ENCODE measurements at places on chromosomes 3 and 15.
A peak's percentile ranks its signal among the peaks of the same experiment; 100 is the strongest.

- DNase-seq, result no peak
These were observed 70.7 kb downstream of the SLC12A8 start for GRCh38 chr3:125141596-125142419.

GRCh38 chr15:91866971-91867372, 13.5 kb downstream of the SLCO3A1 start:
- DNase-seq, result no peak

DNA sequence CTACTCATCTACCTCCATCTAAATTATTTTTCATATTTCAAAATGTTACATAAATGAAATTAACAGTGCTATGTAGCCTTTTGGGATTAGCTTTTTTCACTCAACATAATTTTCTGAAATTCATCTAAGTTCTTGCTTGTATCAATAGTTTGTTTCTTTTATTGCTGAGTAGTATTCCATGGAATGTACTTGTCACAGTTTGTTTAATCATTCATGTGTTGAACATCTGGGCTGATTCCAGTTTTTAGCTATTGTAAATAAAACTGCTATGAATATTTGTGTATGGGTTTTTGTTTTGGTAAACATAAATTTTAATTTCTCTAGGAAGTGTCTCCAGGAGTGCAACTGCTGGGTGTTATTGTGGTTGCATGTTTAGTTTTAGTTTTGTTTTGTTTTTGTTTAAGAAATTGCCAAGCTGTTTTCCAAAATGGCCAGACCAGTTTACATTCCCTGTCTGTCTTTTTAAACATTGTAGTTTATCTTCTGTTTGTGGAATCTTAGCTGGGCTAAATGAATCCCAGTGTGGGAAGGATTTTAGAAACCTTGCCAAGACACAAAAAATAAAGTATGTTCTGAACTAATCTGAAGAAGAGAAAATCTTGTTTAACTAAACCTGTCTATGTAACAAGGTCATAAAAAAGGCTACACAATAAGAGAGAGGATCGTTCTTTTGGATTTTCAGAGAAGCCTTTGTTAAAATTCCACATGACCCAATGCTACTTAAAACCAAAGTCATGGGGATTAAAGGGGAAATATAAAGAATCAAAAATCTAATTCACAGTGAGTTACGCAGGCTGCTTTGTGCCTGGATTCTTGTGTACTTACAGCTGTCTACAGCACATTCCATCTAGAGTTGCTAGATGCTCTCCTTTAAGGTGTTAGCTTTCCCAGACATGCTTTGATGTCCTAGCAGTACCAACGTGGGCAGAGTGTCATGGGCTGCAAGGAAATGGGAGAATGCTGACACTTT, 129.2 kb upstream of the SUCLG2 start:
- DNase-seq, result no peak

- peak; percentile 86 for DNase-seq
These were observed 41.2 kb downstream of the CCDC12 start for GRCh38 chr3:46935168-46935858.

- DNase-seq, result no peak
These were observed at the start of gene TWF2 for GRCh38 chr3:52238761-52239701. Gene TWF2, minus strand, starts transcription at chr3:52239158. Its CDS starts 142 bp downstream, at chr3:52239016.

- no peak for DNase-seq
These were observed 4.3 kb downstream of the CD276 start for GRCh38 chr15:73688455-73688854.

- no peak for DNase-seq
These were observed 12.9 kb downstream of the AMOTL2 start for GRCh38 chr3:134361162-134361835.

GRCh38 chr3:114323546-114324254, 29.9 kb downstream of the TIGIT start:
- no peak for DNase-seq

- no peak for DNase-seq
These were observed 2.1 kb upstream of the FBXL22 start for GRCh38 chr15:63595065-63595464.

DNA sequence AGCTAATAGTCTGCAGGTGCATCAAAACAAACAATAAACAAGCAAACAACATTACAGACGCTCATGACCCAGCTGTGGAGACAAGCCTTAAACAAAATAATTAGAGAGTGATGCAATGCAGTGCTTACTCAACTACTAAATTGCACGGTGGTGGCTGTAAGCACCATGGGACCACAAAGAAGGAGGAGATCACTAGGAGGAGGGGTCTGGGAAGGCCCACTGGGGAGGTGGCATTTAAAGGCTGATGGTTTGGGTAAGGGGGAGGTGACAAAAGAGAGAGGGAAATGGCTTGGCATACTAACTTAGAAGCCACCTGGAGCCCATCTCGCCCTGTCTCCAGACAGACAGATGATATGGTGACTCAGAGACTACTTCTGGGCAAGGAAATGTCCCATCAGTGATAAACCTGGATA, 516.7 kb downstream of the FOXP1 start:
- no peak for DNase-seq

DNA sequence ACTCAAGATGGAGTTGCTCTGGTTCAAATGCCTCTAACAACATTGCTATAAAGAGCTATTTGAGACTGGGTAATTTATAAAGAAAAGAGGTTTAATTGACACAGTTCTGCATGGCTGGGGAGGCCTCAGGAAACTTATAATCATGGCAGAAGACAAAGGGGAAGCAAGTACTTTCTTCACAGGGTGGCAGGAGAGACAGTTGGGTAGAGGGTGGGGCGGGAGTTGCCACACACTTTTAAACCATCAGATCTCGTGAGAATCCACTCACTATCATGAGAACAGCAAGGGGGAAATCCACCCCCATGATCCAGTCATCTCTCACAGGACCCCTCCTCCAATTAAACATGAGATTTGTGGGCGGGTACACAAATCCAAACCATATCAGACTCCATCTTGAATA, 30.7 kb downstream of the MAP2K5 start:
- DNase-seq, result no peak

DNA sequence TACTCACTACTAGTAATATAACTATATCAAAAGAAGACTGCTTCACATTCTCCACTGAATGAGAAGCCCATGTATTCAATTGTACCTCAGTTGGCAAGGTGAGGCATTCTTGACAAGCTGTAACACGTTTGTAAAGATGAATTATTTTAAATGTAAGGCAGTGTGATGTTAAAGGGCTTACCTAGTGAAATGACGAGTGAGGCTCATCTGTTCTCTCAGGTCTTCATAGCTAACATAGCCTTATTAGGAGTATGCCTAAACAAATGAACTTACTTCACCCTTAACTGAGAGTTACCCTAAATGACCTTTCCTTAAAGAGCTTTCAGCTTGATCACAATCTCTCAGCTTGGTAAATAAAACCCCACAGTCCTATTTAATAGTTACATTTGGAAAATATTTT, 127.3 kb downstream of the FEZF2 start:
- DNase-seq, result no peak

DNA sequence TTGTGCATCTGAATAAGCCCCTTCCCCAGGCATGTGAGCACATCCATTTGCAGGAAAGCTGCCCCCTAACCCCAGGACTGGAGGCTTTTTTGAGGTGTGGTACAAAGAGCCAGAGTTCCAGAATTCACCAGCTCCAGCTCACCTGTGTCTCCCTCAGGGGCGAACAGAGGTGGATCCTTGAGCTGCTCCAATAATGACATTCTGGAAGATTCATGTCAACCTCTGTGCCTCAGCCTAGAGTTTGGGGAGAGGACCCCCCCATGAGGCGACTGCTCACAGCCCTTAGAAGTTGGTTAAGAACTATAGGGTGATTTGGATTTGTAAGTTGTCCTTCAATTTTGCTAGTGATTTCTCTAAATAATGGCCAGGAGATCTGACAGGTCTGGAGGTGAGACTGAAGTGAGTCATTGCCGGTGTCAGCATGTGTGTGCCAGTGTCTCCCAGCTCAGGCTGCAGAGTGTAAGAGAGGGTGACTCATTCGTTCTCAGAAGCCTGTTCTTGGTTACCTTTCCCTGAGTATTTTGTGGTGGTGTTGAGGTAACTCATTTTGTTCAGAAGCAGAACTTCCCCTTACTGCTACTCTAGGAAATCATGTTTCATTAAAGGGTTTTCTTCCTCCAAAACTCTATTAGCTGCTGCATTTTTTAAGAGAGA, 136.9 kb upstream of the TOPAZ1 start:
- peak; percentile 10 for DNase-seq

DNA sequence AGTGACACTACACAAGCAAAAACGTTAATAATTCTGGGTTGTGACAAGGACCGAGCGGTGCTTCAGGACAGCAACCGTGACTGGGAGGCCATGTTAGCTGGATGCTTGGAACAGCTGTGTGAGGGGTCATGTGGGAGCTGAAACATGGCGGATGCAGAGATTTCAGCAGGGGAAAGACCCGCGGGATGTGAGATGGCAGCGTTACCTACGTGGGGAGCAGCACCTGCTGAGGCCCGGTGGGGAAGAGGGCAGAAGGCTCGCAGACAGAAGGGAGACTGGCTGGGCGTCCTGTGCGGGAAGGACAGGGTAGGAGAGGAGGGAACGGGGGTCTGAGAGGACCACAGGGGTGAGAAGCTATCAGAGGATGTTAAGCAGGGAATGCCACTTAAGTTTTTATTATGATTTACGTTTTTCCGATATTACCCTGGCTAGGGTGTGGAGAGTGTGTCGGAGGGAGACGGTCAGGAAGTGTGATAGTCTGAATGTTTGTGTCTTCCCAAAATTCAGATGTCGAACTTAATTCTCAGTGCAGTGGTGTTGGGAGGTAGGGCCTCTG, 228.8 kb upstream of the LYSMD4 start:
- no peak for DNase-seq

GRCh38 chr3:67550541-67550940, 103.9 kb downstream of the SUCLG2 start:
- DNase-seq, result no peak

- DNase-seq, result no peak
These were observed 173.6 kb upstream of the TMC3 start for GRCh38 chr15:81547521-81548132.

DNA sequence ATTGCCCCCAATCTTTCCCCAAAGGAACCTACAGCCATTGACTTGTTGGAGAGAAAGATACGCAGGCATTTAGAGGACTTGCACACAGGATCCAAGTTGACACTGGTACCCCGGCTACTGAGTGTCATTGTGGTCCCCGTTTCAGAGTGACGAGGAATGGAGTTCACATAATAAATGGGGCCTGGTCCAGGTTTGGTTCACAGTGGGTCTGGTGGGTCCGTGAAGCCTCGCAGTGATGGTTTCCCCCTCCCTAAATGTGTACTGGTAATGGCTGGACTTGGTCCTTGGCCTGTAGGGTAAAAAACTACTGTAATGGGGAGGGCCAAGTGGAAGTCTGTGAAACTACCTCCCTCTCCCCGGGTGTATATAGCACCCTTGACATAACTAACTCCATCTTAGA, 232.1 kb upstream of the LYSMD4 start:
- DNase-seq, result no peak

DNA sequence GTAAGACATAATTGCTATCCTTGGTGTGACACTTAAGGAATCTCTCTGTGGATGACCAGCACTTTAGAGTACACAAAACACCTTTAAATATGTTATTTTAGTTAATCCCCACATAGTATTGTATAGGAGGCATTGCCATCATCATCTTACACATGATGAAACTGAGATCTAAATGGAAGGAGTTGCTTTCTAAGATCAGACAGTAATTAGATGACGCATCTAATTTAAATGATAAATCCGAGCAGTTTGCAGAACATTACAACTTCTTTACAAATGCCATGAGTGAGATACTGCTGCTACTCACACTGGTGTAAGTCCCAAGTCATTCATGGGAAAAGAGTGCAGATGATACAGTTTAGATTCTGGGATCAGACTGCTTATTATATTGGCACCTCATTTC, 431.9 kb downstream of the MFSD1 start:
- no peak for DNase-seq

DNA sequence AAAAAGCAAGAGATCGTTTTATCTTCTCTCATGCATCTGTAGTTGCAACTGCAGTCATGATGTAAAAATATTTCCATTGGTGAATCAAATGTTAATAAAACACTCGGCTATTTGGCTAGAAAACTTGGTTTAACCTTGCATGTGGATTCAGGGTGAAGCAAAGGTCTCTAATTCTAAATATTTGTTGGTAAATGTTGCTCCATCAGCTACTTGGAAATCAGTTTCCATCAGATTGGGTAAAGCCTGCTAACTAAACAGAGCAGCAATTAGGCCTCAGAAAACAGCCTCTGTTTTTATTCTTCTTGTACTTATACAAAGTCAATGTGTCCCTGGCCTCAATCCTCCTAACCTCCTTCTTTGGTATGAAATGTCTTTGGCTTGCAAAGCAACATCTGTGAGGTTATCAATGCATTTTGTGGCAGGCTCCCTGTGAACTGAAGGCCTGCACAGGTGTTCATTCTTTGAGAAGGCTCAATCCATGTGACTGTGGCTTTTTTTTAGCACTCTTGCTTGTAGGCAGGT, 312.3 kb downstream of the WDR72 start:
- DNase-seq, result no peak

DNA sequence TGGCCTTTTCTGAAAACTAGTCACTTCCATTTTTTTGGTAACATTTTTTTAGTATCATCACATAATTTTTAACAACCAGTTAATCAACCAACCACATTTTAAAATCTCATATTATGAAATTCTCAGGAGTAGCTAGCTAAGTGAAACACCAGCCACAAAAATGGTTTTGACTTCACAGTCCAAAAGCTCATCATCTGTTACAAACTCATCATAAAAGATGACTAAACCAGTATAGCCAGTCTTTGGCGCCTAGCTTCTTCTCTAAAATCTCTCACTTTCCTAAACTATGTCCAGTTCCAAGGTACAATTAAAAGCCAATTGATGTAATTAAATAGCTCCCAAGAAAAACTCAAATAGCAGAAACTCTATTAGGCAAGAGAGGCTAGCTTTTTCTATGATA, 88.2 kb upstream of the ZNF385D start:
- no peak for DNase-seq

DNA sequence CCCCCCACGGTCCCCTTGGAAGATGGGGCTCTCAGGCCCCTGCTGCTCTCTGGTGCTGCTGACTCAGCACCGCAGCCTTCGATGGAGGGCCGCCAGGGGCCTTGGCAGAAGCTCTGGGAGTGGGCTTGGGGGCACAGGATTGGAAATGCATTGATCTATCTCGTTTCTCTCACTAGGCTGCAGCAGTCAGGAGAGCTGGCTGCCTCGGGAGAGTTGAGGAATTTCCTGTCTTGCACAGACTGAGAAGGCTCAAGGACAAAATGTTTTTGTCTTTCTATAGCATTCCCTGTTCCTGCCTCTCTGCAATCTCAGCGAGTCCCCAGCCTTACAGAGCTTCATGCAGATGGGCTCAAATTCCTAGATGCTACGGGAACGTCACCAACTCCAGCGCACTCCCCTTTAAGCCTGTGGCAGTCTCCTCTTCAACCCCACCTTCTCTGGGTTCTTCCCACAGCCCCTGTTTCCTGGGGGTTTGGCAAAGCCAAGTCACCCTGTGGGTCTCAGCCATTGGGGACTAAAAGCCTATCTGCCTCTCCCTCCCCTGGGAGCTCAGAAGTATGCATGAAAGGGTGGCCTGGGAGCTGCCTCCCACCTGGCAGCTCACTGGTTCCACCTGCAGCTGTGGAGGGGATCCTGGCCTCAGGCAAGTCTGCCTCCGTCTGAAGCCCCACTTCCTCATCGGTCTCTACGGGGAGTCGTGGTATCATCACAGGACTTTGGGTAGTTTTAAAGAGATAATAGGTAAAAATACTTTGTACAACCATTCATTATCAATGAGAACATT, 127.4 kb upstream of the HACD2 start:
- no peak for DNase-seq

GRCh38 chr3:53255423-53255774, 423 bp downstream of the TKT start:
- no peak for DNase-seq

- no peak for DNase-seq
These were observed 278.5 kb upstream of the ZNF717 start for GRCh38 chr3:76063811-76064210.
